ENCODE measurements at places on chromosomes 16 and 17.
A peak's percentile ranks its signal among the peaks of the same experiment; 100 is the strongest.

GRCh38 chr17:4560421-4560820 is at the start of gene GGT6:
Gene GGT6, minus strand, starts transcription at chr17:4560577. Its CDS starts 56 bp downstream, at chr17:4560521.
- no peak for DNase-seq

GRCh38 chr16:57798267-57798810 is 4.0 kb downstream of the KIFC3 start:
- DNase-seq: no peak

GRCh38 chr17:48575066-48575582 is 3.0 kb downstream of the HOXB4 start:
- no peak for DNase-seq

GRCh38 chr17:77378318-77379064 is 237.7 kb downstream of the SEC14L1 start:
- no peak for DNase-seq

- DNase-seq: no peak
Measured at GRCh38 chr17:3557768-3558583, at the start of gene TRPV3. Gene TRPV3, minus strand, starts transcription at chr17:3557812. Its CDS starts 2,962 bp downstream, at chr17:3554850.

DNA sequence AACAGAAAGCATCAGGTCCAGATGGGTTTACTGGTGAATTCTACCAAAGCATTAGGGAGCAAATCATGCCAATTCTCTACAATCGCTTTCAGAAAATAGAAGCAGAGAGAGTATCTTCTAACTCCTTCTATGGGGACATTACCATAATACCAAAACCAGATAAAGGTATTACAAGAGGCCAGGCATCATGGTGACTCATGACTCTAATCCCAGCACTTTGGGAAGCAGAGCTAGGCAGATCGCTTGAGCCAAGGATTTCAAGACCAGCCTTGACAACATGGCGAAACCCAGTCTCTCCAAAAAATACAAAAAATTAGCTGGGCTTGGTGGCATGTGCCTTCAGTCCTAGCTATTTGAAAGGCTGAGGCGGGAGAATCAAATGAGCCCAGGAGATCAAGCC is 23.0 kb downstream of the HBQ1 start:
- DNase-seq: no peak

DNA sequence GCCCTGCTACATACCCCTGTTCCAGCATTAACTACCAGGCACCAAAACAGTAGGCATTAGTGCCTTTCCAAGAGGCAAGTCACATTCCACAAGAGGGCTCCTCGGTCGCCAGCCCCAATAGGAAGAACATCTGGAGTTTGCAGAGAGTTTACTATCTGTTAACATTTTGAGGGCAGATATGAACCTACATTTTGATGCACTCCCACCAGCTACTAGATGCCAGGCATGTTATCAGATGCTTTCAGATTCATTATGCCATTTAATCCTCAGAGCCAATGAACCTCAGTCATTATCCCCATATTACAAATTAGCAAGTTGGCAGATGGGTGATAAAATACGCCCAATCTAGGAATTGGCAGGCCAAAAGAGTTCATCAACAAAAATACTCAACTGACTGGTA is 4.2 kb upstream of the CMTM2 start:
- no peak for DNase-seq

DNA sequence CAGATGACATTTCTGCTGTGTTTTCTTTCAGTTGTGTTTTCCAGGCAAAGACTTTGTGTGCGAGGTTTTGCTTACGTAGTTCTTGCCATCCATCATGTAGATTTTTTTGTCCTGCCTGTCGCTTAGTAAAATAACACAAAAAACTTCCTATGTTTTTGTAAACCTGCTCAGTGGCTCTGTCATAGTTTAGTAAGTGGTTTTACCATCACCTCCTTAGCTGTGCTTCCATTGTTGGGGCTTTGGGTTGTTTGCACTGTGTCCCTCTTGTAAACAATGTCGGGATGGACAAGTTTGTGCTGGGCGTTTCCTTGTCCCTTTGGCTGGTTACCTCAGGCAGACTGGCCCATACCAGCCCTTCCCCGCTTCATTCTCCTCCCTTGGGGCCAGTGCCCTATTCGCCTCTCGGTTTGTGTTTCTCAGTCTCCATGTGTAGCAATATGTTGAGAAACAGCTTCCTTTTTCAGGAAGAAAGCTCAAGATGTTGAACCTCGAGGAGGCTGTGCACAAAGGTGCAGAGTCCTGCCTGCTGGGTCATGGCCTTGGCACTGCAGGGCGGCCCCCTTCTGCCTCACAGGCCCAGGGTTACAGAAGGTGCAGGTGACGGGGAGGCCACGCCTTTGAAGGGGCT is 74.6 kb downstream of the KSR1 start:
- no peak for DNase-seq

- DNase-seq: no peak
Measured at GRCh38 chr16:57759541-57760356, 24.2 kb downstream of the KATNB1 start.

- DNase-seq: no peak
Measured at GRCh38 chr16:23055481-23055880, 93.8 kb downstream of the USP31 start.

DNA sequence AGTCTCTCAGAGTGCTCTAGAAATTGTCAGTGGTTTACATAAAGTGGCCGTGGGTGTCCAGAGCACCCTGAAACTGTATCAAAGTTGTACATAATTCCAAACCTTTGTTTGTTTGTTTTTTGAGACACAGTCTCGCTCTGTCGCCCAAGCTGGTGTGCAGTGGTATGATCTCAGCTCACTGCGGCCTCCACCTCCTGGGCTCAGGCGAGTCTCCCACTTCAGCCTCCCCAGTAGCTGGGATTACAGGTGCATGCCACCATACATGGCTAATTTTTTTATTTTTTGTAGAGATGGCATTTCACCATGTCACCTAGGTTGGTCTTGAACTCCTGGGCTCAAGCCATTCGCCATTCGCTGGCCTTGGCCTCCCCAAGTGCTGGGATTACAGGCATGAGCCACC is 24.3 kb upstream of the ADGRG1 start:
- DNase-seq: no peak

DNA sequence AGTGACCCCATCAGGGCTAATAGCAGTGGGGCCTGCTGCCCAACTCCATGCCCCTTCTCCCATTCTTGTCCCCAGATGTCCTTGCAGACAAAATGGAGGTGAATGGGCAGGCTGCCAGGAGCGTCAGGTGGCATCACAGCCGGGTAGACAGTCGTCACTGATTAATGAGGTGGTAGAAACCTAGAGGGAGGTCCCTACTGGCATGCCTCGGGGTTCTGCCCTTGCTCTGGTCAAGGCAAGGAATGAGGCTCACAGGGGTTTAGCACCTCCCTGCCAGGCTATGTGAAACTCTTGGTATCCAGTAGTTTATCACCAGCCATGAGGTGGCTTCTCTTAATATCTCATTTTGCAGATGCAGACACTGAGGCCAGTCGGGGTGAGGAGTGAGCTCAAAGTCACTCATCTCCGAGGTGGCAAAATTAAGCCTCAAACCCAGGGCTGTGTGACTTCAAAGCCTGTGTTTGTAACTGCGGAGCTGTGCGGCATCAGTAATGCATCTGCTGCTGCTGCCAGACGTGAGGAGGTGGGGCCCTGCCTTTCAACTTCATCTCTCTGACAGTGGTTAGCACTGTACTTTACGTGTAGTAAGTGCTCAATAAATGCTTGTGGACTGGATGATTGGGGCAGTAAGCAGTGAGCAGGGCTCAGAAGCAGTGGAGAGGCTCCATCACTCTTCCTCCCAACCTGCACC is 21.3 kb downstream of the RAI1 start:
- DNase-seq: no peak

DNA sequence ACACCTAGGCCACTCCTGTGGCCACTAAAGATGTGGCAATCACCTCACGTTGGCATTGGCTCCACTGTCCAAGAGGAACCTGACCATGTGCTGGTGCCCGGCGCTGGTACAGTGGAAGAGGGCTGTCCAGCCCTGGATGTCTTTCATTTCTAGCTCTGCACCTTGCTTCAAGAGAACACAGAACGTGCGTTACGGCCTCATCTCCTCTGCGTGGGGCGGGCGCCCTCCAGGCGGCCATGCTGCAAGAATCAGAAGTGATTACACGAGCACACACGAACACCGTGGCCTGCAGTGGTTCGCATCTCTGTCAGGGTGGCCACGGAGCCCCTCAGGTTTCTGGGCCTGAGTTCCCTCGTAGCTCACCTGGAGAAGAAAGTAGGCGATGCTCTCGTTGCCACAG is 7.5 kb downstream of the ANKS3 start:
- DNase-seq: no peak

GRCh38 chr17:82242977-82243647 is 14.3 kb downstream of the SLC16A3 start:
- DNase-seq: peak; percentile 80

- no peak for DNase-seq
Measured at GRCh38 chr16:668519-669171, 713 bp downstream of the RHOT2 start.

DNA sequence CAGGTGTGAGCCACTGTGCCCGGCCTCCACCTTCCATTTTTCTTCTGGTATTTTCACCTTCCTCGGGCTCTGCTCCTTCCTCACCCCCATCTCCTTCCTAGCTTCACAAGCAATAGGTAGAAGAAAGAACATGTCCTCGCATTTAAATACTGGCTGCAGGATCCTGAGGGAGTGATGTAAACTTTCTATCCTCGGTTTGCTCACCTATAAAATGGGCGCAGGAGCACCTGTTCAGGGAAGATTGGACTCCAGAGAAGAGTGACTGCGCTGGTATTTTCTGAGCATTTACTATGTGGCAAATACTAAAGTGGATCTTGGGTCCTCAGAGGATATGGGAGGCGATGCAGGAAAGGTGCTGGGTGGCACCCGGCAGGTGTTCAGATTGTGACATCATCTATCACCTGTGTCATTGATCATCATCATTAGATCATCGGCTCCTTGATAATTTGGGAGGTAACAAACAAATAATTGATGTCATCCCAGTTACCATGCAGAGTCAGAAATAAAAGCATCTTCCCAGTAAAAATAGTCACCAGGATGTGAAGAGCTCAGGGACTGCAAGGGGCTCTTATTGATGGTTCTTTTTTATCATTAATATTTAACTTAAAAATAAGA is 72.8 kb downstream of the FOXL1 start:
- no peak for DNase-seq

DNA sequence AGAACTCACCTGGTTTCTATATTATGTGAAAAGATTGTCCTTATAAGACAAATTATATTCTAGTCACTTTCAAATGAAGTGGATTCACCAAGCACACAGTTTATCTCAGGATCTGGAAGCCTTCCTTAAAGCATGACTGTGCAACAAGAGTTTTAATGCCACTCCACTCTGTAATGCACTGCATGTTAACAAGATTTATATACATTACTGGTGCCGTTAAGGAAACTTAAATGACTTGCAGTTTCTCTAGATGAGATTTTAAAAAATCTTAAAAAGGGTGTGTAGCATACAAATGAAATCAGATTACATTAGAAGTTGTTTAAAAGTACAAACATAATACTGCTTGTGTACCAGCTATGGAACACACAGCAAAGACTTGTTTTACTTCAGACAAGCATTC is 150.8 kb downstream of the SNX11 start:
- no peak for DNase-seq

GRCh38 chr16:72665701-72666100 is 382.2 kb downstream of the ZFHX3 start:
- DNase-seq: no peak

GRCh38 chr17:72151565-72152386 is 31.0 kb downstream of the SOX9 start:
- DNase-seq: peak; percentile 86

GRCh38 chr17:83180264-83180995 is 101.0 kb downstream of the METRNL start:
- DNase-seq: no peak

DNA sequence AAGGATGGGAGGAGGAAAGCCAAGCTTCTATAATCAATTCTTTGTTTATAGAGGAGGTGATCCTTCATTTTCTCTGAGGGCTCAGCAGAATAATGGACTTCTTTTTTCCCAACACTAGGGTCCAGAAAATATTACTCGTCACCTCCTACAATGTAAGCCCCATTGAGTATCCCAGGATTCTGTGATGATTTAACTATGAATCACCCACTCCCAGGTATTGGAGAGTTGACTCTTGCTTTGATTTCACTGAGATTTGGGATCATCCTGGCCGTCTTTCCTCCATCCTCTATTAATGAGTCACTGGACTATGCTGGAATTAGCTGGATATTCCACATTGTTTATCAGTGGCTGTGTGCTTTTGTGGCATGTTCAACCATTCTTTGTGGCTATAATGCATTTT is 452.0 kb downstream of the NPIPA7 start:
- no peak for DNase-seq

DNA sequence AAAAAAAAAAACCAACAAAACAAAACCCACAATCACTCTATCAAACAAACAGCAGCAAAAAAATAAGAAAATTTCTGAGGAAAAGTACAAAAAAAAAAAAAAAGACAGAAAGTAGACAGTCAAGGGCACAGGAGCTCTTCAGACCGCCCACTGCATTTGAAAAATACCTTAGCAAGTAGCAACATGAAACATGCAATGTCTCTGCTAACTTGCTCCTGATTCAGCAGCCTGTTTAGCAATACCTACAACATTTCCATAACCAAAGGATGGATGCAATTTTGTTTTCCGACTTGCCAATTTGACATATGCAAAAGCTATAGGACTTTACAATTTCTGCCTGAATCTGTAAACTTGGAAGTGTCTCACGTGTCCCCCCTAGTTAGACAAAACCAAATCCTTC is 57.4 kb downstream of the SYNRG start:
- no peak for DNase-seq

DNA sequence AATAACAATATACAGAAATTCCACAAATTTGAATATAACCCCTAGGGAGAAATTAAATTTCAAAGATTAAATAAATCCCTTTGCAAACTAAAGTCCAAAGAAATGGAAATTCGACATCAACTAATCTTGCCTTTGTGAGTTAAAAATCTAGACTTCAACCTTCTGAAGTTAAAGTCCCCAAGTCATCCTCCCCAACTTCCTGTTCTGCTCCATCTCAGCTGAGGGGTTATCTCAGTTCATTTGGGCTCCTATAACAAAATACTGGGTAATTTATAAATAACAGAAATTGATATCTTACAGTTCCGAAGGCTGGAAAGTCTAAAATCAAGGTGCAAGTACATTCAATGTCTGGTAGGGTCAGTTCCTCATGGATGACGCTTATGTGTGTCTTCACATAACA is 22.8 kb upstream of the KDM6B start:
- DNase-seq: no peak

- peak; percentile 86 for DNase-seq
Measured at GRCh38 chr17:64081802-64082799, 47.8 kb downstream of the ERN1 start.

DNA sequence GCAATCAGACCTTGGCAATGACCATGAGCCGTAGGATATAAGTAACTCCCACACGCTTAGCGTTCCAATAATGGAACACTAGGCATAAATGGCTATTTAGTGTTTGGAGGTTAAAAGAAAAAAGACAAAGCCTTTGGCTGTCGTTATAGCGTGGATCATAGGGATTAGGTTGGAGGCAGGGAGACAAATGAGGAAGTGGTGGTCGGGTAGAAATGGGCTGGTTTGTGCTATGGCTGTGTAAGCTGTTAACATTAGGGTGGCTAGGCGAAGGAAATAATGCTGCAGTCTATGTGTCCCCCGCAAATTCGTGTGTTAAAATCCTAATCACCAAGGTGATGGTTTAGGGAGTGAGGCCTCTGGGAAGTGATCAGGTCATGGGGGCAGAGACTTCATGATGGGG is 120.4 kb upstream of the IRX6 start:
- DNase-seq: no peak
